Aorta (tissue), 5 donors: ENCODE measurements at places on chromosomes 11 and 22.

- peak; percentile 17 for DNase-seq
Measured at GRCh38 chr11:73182824-73183321, 35.2 kb upstream of the P2RY2 start.

GRCh38 chr11:45650166-45651095 is 15.0 kb downstream of the CHST1 start:
- DNase-seq: no peak

GRCh38 chr22:48489551-48490499 is 1337.8 kb downstream of the BRD1 start:
- peak; percentile 74 for DNase-seq

DNA sequence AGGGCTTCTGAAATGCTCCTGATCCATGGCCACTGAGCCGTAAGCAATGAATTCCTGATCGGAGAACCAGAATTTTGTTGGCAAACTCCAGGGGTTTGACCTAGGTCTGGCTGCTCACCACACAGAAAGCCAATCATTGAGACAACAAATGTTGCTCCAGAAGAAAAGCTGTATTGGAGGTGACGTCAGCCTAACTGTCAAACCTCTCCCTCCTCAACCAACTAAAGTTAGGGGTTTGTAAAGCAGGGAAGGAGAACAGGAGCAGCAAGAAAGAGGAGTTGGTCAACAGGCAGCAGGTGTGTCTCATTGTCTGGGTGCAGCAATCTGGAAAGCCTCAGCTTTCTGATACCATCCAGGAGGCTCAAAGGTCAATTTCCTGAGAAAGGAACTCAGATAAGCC is 133.7 kb upstream of the SEZ6L start:
- DNase-seq: no peak

- no peak for DNase-seq
Measured at GRCh38 chr11:95082576-95083001, 7.1 kb upstream of the ENDOD1 start.
